Activated T-helper 1 cell treated with anti-CD3 and anti-CD28 coated beads, Interleukin-12 subunit alpha, Interleukin-12 subunit beta, Interleukin-2, Interleukin-4 antibody, amounts not matched to agents 30 ng/mL and 10 ng/mL and 1 ng/mL, durations not matched to agents 14 hours and 24 hours and 36 hours (primary cell): ENCODE measurements at places on chromosomes 12 and 14.

DNA sequence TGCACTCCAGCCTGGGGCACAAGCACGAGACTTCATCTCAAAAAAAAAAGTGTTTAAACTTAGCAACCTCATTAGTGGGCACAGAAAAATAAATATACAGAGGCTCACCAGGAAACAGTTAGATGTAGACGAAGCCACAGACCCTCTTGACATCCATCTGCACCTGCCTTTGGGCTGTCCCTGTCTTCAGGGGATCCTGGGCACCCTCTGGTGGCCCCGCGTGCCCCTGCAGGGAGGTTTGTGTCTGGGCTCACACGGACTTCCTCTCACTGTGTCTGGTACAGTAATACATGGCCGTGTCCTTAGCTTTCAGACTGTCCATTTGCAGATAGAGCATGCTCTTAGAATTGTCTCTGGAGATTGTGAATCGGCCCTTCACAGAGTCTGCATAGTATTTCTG lies 916.5 kb downstream of the TMEM121 start:
- H3K36me3 ChIP-seq: no peaks in the 10 kb centered on the region
- H3K27ac ChIP-seq: no peak overlapping the region
- H3K4me3 ChIP-seq: no peak overlapping the region
- H3K4me1 ChIP-seq: no peaks in the 10 kb centered on the region
- peaks cover 37% of the 10 kb centered on the region for H3K27me3 ChIP-seq
- DNase-seq: peak; percentile 14

DNA sequence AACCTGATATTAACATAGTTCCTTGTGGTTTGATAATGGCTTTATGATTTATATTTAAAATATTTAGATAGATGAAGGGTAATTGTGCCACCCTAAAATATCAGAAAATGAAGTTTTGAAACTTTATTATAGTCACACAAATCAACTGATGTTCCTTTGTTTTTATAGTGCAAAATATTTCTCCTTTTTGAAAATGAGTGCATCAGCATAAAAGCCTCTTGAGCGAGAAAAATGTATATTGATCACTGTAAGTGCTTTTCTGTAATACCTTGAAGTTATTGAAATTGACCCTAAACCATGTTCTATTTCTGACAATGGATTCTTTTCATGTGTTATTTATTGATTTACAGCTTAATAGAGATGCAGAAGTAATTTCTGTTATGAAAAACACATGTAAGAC lies 35.0 kb downstream of the LRFN5 start:
- no peak for DNase-seq
- no peak overlapping the region for H3K4me3 ChIP-seq
- H3K27ac ChIP-seq: no peak overlapping the region
- H3K27me3 ChIP-seq: no peaks in the 10 kb centered on the region
- H3K36me3 ChIP-seq: no peaks in the 10 kb centered on the region
- no peaks in the 10 kb centered on the region for H3K4me1 ChIP-seq

GRCh38 chr14:101979666-101980065 lies 15.3 kb downstream of the DYNC1H1 start:
- H3K36me3 ChIP-seq: peaks cover 41% of the 10 kb centered on the region
- H3K27ac ChIP-seq: no peak overlapping the region
- no peak for DNase-seq
- H3K4me3 ChIP-seq: no peak overlapping the region

GRCh38 chr14:66315548-66315947 lies 170.6 kb upstream of the CCDC196 start:
- H3K36me3 ChIP-seq: no peaks in the 10 kb centered on the region
- no peaks in the 10 kb centered on the region for H3K27me3 ChIP-seq
- H3K27ac ChIP-seq: no peak overlapping the region
- DNase-seq: no peak
- H3K4me3 ChIP-seq: no peak overlapping the region

DNA sequence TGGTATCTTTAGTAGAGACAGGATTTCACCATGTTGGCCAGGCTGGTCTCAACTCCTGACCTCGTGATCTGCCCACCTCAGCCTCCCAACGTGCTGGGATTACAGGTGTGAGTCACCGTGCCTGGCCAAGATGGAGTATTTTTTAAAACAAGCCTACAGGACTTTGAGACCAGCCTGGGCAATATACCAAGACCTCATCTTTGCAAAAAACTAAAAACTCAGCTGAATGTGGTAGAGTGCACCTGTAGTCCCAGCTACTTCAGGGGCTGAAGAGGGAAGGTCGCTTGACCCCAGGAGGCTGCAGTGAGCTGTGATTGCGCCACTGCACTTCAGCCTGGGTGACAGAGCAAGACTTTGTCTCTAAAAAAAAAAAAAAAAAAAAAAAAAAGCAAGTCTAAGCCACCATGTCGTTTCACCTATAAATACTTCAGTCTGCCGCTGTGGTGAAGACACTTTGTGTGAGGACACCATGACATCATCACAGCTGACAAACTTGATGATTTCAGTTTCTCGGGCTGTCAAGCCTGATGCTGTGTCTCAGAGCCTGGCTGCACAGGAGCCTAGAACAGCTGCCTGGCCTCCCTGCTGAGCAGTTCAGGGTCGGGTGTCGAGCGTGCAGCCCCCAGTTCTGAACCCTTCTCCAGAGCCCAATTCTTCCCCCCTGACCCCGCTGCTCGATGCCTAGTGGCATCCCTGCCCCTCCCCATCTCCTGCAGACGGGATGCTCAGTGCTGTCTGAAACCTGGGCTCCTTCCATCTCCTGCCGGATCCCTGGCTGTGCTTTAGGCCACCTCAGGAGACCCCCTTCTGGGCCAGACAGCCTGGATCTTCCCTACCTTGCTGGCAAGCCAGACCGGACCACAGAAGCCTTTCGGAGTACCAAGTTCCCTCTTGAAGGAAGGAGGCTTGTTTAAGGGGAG lies 119.2 kb upstream of the EVL start:
- H3K4me1 ChIP-seq: no peaks in the 10 kb centered on the region
- H3K36me3 ChIP-seq: no peaks in the 10 kb centered on the region
- H3K27me3 ChIP-seq: peaks cover 8% of the 10 kb centered on the region

- H3K36me3 ChIP-seq: peaks cover 3% of the 10 kb centered on the region
- DNase-seq: no peak
- H3K27me3 ChIP-seq: no peaks in the 10 kb centered on the region
- H3K4me1 ChIP-seq: peaks cover 91% of the 10 kb centered on the region
Observed at GRCh38 chr12:47835006-47835830, 15.5 kb upstream of the HDAC7 start.

DNA sequence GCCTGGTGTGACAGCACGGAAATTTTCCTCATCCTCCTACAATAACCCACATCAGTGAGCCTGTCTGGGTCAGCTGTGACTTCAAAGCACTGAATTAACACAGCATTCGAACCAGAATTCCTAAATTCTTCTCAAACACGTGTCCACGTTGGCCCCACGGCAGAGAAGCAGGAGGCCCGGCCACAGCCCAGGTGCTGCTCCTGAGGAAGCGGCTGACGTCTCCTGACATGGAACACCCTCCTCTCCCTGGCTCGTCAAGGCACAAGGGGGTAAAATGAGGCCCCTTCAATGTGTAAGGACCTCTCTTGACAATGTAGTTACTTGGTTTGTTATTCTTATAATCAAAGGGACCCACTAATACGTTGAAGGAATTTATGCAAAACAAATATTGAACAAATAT lies 156.3 kb upstream of the GSC start:
- no peaks in the 10 kb centered on the region for H3K36me3 ChIP-seq
- peaks cover 2% of the 10 kb centered on the region for H3K27me3 ChIP-seq
- no peak overlapping the region for H3K4me3 ChIP-seq
- H3K4me1 ChIP-seq: no peaks in the 10 kb centered on the region

GRCh38 chr14:73465823-73466532 lies 7.6 kb upstream of the NUMB start:
- H3K27me3 ChIP-seq: no peaks in the 10 kb centered on the region
- peak overlapping the region; percentile 19 for H3K27ac ChIP-seq
- peaks cover 1% of the 10 kb centered on the region for H3K36me3 ChIP-seq
- H3K4me3 ChIP-seq: no peak overlapping the region

GRCh38 chr12:80936642-80937390 lies 918 bp downstream of the LIN7A start:
- no peak overlapping the region for H3K27ac ChIP-seq
- H3K4me3 ChIP-seq: peak overlapping the region; percentile 67
- no peaks in the 10 kb centered on the region for H3K36me3 ChIP-seq
- peaks cover 32% of the 10 kb centered on the region for H3K27me3 ChIP-seq
- peaks cover 5% of the 10 kb centered on the region for H3K4me1 ChIP-seq

DNA sequence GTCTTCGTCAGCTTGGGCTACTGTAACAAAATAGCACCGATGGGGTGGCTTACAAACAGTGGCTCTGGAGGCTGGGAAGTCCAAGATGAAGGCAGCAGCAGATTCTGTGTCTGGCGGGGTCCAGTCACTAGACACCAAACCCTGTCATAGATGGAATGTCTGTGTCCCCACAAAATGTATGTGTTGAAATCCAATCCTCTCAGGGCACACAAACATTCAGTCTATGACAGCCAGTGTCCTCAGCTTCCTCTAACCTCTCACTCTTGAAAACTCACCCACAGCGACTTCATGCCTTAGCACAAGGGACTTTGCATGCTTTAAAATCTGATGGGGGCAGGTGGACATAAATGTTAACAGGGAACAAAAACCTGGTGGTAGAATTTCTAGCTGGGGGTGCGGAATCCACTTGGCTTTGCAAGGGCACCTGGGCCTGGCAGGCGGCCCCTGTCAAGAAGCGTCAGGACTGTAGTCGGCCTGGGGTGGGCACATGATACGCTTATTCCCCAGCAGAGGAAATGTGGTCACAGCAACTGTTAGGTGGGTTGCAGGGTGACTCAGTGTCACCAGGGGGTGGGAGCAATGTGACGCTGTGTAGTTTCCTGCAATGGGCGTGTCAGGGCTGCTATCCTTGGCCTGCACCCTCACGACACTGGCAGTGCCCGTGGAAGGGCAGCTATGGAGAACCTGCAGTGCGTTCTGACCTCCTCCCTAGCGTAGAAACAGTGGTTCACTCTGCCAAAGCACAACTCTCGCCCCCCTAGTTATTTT lies 17.7 kb downstream of the RIN3 start:
- DNase-seq: no peak
- H3K27me3 ChIP-seq: peaks cover 7% of the 10 kb centered on the region
- H3K36me3 ChIP-seq: no peaks in the 10 kb centered on the region
- peak overlapping the region; percentile 91 for H3K27ac ChIP-seq
- H3K4me3 ChIP-seq: peak overlapping the region; percentile 47
- H3K4me1 ChIP-seq: peaks cover 46% of the 10 kb centered on the region
